ENCODE measurements at places on chromosomes 11 and 22.

- DNase-seq = no peak
Observed at GRCh38 chr11:35179466-35180135, 40.6 kb downstream of the CD44 start.

DNA sequence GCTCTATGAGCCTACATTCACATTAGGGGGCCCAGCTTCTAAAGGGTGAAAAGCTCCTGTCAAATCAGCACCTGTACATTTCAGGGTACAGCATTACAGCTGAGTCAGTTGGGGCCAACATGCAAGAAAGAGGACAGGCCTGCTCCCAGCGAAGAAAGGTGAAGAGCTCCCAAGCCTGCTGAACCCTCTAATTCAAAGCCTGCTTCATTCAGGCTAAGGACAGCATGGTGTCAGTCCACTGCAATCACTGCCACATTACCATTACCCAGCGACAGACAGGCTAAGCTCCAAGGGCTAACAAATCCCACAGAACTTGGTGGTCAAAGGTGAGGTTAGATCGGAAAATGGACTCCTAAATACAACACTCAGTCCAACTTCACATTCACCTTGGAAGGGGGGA, 65.4 kb upstream of the CHRM4 start:
- DNase-seq = no peak

DNA sequence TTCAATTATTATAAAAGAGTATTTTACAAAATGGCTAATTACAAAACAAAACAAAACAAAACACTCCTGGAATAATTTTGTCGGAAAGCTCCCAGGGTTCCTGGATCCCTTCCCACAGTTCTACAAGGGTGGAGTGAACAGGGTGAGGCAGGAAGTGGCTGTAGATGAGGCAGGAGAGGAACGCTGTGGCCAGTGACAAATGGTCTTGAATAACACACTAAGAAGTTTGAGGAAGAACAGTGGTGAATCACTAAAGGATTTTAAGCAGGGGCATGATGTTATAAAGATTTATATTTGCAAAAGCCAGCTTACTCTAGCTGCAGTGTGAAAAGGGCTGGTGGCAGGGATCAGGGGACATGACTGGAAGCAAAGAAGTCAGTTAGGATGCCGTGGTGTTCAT, 33.8 kb upstream of the APOA1 start:
- DNase-seq = no peak

DNA sequence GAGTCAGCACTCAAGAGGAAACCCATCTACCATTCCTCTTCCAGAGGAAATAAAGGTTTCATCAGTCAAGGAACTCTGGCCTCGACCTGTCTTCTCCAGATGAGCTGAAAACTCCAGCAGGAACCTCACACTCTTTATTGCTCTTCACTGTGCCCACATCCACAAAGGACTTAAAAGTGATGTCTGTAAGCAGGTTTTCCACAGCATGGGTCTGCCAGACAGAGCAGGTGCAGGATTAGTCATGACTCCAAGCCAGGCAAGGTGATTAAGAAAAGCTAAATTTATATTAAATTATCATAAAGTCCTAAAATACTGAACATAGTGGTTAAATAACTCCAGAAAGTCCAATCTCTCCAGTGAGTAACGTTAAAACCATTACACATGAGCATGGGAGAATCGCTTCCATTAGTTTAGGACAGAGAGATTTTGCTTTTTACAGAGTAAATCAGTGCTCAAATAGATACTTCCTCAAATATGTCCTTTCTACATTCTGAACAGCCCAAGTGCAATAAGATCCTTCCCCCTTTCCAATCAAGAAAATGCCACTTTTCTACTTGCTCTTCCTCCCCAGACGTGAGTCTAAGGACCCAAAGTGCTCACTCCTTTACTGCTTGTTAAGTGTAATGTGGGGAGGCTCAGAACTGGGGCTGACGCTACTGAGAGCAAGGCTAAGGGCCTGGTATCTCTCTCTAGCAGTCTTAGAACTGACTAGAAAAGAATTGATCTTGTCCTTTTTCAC, 10.7 kb upstream of the CKAP5 start:
- DNase-seq = no peak

- peak; percentile 78 for DNase-seq
Observed at GRCh38 chr22:22110548-22111266, 128.1 kb upstream of the TOP3B start.
